ENCODE measurements at places on chromosomes 5 and 9.
A peak's percentile ranks its signal among the peaks of the same experiment; 100 is the strongest.

- DNase-seq = peak; percentile 4
Measured at GRCh38 chr5:119343766-119344165, 12.1 kb upstream of the TNFAIP8 start.

DNA sequence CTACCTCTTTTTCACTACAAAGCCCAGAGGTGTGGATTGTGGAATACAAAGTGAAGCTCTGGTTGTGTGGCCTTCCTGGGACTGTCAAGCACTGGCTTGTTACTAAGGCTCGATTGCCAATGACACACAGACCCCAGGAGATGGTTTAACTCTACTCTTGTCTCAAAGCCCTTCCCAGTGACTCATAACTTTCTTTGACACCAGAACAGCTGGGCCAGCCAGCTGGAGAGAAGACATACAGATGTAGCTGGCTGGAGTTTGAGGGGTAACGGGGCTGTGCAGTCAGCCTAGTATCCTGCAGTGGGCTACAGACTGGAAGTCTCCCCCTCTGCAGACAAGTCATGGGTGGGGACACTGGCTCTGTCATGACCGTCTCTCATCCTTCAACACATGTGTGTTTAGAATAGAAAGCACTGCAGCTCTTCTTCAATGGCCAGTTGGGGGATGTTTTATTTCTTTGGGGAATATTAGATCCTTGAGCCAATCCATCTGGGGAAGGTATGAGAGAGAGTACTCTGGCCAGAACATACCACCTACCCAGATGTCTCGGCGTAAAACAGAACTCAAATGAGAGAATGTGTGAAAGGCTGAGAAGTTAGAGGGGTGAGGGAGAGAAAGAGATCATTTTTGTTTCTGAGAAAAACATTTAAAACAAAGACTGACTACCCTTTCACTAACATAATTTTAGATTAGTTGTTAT, 53.3 kb downstream of the SEMA6A start:
- no peak for DNase-seq

- no peak for DNase-seq
Measured at GRCh38 chr9:87673446-87674120, 52.3 kb upstream of the CTSL start.

- no peak for DNase-seq
Measured at GRCh38 chr5:163609910-163610309, 104.5 kb downstream of the MAT2B start.

- DNase-seq = no peak
Measured at GRCh38 chr5:151060742-151061141, 20.1 kb downstream of the TNIP1 start.

- DNase-seq = no peak
Measured at GRCh38 chr5:154677921-154678320, 77.3 kb upstream of the LARP1 start.

Measured in RKO (cell line).